Cerebellum (tissue), 4 donors: ENCODE measurements at places on chromosomes 6 and 20. TPM values are rescaled to one million over a fixed set of nuclear protein-coding genes. Genes with fewer than 3 reads are reported as not detected.

PHACTR3 gene
- total RNA-seq, result 20.1 TPM

MYLK4 gene
- total RNA-seq, result 0.45 TPM

THBS2 gene
- 5.8 TPM for total RNA-seq

EEF1A1 gene
- 9,230 TPM for total RNA-seq

TMEM200A gene
- total RNA-seq, result 12.0 TPM

SLC22A16 gene
- total RNA-seq, result 0.91 TPM

KIF25 gene
- total RNA-seq, result 0.64 TPM

ZSCAN31 gene
- 10.6 TPM for total RNA-seq

FILIP1 gene
- 1.5 TPM for total RNA-seq

RAD21L1 gene
- not detected for total RNA-seq

KIF6 gene
- 2.6 TPM for total RNA-seq

ADGB gene
- total RNA-seq, result 0.36 TPM
